Stimulated activated CD4-positive, alpha-beta T cell treated with anti-CD3 and anti-CD28 coated beads, Interleukin-1b, Interleukin-23, amount 100 ng/mL, for 48 hours (primary cell): ENCODE measurements at places on chromosomes 5 and 9.

GRCh38 chr9:104280178-104280560 is 186.1 kb downstream of the SMC2 start:
- no peak for DNase-seq

DNA sequence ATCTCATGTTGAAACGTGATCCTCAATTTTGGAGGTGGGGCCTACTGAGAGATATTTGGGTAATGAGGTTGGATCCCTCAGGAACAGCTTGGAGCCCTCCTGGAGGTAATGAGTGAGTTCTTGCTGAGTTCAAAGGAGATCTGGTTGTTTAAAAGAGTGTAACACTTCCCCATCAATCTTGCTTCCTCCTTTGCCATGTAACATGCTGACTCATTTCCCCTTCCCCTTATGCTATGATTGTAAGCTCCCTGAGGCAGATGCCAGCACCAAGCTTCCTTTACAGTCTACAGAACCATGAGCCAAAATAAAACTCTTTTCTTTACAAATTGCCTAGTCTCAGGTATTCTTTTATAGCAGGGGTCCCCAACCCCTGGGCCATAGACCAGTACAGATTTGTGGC is 352.3 kb downstream of the SLCO4C1 start:
- no peak for DNase-seq

DNA sequence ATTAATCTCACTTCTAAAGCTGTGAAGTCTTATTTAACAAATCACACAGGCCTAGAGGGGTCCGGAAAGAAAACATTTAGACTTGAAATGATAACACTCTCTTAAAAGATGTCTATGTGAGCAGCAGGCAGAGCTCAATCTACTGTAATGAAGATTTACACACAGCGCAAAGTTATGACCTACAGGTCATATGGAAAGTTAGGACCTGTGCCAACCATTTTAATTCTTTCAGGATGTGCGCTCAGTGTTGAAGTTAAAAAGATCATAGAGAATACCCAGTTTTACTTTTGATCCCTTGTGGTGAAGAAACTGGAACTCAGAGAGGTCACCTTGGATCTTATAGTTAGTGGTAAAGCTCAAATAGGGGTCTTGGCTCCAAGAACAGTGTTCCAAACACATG is 3.1 kb upstream of the CREBRF start:
- DNase-seq: no peak

- DNase-seq: no peak
Observed at GRCh38 chr5:11520241-11520930, 383.9 kb downstream of the CTNND2 start.

DNA sequence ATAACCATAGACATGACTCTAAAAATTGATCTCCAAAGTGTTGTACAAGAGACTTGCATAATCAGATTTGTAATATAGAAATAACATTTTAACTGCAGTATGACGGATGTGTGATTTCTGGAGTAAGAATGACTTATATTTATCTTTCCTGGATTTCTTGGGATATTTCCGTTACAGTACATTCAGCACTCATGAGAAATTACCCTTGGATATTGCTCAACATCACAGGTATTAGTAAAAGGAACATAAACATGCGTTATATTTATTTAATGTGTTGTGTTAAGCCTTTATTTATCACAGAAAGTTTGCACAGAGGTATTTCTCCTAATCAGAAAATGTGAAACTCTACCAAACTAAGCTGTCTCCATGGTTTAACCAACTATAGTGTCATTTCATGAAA is 1823.9 kb upstream of the C9orf72 start:
- DNase-seq: no peak

DNA sequence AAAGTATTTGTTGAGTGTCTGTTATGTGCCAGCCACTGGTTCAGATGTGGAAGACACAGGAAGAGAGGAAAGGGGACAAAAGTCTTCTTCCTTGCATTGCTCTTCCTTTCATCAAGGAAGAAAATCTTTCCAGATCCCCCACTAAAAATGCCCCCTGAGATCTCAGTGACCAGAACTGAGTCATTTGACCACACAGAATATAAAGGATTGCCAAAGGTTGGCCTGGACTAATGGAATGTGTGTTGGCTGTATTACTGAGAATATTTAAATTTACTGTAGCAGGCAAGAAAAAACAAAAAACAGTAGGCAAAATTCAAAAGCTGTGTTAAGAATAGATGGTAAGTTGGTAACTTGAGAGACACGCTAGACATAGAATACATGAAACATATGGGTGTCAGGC is 10.0 kb upstream of the SEPTIN8 start:
- DNase-seq: no peak

GRCh38 chr5:29587832-29588231 is 1605.7 kb upstream of the CDH6 start:
- DNase-seq: no peak

GRCh38 chr9:104766025-104766424 is 2.1 kb downstream of the NIPSNAP3B start:
- DNase-seq: no peak

- DNase-seq: no peak
Observed at GRCh38 chr5:67031692-67032091, 164.9 kb downstream of the CD180 start.

DNA sequence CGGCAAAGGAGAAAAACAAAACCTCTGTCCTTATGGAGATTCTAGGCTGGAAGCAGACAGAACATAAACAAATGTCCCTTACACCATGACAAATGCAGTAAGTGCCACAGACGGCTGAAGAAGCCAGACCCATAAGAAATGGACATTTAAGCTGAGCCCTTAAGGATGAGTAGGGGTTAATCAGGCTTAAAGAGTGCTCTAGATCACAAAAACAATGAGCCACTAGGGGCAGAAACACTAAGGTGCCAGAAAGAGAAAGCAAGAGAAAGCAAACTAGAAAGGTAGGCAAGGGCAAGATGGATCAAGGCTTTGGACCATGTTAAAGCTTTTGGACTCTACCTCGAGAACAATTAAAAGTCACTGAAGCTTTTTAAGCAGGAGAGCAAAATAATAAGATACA is 326.9 kb upstream of the WWC1 start:
- no peak for DNase-seq

DNA sequence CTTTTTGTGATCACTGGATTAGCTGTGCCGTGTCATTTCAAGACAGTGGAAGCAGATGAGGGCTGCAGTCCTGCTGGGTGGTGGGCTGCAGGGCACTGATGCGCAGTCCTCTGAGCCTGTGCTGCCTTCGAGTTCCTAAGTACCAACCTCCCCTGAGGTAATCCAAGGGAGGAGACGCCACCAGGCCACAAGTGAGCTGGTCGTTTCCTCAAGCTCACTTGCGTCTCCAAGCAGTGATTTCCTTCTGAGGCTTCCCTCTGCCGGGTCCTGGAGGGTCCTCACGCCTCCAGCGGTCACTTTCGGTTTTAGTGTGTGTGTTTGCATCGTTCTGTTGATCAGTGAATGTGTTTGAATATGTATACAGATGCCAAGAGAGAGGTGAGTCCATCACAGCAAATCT is 115.7 kb downstream of the TRIO start:
- DNase-seq: no peak

- peak; percentile 12 for DNase-seq
Observed at GRCh38 chr9:132404228-132404881, 2.3 kb downstream of the TTF1 start.

DNA sequence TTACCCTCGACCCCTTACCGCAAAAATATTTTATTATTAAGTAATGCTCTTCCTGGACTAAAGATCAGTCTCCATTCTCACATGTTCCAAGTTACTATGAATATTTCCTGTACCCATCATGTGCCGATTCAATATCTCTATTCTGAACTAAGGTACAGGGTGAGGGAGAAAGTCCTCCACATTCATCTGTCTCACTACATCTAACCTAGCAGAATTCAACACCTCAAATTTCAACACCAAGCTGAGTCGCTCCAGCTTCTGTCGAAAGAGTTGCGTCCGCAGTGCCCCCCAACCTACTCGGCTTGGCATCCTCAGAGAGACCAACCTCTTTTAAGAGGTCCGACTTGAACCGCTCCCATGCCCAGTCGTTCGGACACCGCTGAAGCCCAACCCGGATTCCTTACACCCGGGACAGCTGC is 1.0 kb downstream of the CERT1 start:
- DNase-seq: no peak

- DNase-seq: no peak
Observed at GRCh38 chr5:80082281-80082680, 47.1 kb downstream of the THBS4 start.

GRCh38 chr9:83035143-83035542 is 27.8 kb downstream of the RASEF start:
- DNase-seq: no peak

GRCh38 chr9:135555203-135555602 is 6.4 kb upstream of the PAEP start:
- no peak for DNase-seq

GRCh38 chr9:125238915-125239446 is 2.2 kb downstream of the HSPA5 start:
- DNase-seq: no peak

GRCh38 chr9:136316271-136316751 is 11.0 kb upstream of the GPSM1 start:
- no peak for DNase-seq

GRCh38 chr9:92650296-92650695 is 19.6 kb downstream of the IPPK start:
- no peak for DNase-seq

DNA sequence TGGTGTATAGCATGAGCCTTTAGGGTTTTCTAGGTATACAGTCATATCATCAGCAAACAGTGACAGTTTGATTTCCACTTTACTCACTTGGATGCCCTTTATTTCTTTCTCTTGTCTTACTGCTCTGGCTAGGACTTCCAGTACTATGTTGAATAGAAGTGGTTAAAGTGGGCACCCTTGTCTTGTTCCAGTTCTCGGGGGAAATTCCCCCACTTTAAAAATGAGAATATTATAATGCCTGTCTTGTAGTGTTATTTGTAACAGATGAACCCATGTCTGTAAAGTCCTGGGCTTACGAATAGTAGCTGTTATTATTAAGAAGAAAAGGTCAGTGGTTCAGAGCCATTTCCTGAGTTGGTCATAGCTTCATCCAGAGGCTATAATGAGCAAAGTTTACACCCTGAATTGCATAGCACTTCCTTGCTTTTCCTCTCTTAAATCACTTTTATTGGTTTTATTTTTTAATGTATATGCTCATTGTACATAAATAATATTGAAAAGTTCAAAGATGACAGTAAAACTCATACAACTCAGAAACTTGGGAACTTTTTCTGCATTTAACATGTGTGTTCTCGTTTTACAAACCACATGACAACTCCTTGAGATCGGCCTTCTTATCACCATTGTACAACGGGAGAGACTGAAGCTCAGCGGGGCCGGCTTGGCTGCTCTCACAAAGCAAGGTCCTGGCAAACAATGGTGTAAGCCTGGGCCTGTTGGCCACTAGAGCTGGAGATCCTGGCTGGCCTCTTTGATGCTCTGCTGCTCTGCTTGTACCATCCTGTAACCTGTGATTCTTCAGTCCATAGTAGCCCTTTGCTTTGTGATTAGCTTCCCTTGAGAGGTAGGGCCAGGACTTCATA is 85.2 kb downstream of the CYFIP2 start:
- DNase-seq: no peak

GRCh38 chr5:100505984-100506670 is 29.0 kb upstream of the FAM174A start:
- no peak for DNase-seq

DNA sequence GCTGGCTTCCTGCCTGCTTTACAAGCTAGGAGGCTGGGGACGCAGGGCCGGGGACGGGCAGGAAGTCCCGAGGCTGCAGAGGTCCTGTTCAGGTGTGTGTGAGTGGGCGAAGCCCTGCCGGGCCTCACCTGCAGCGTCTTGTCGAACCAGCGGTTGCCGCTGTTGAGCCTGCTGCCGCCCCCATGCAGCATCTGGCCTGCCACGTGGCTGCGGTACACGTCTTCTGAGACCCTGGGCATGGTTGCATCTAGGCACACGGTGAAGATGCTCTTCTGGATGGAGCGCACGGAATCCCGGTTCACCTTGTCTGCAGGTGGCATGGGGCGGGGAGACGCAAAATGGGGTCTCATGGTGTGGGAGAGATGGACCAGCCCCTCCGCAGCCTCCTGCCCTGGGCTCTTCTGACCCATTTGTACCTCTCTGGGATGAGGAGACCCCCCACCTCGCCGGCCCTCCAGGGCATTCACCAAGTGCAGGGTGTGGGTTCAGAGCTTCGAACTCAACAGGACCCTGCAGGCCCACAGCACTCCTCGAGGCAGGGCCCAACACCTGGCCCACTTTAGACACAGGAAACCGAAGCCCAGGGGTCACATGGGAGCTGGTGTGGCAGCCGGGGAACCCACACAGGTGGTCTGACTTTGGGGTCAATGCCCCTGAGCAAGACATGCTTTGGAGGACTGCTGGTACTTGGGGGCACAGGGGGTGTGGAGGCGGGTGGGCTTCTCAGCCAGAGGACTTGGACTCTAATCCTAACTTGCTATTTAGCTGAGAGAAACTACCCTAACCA is 10.0 kb downstream of the CRAT start:
- DNase-seq: no peak

- DNase-seq: no peak
Observed at GRCh38 chr9:76887951-76888350, 18.0 kb downstream of the PRUNE2 start.

DNA sequence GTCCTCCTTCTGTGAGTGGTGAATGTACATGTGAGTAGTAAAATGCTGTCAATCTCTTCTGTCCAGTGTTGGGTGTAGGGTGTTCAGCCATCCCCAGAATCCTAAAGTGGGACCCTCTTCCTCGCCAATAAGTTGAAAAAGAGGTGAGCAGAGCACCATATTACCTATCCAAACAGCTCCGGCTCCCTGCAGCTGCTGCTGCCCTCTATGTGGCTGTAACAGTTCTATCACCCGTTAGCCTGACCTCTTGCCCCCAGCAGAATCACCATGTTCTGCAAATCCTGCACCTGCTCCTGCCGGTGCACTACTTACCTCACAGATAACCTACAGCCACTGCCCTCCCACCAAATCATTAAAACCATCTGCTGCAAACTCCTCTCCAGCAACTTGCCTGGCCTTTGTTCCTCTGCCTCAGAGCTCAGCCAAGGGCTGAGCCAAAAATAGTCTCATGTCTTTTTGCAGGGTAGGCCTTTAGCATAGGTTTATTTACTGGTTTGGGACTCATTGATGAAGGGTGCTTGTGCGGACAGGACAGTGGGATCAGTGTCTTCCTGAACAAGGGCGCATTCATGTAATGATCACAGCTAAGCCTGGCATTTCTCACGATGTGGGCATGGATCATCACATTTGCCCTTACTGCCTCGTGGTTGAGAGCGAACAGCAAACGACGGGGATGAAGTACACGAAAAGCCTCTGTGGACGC is 49.6 kb upstream of the CCL21 start:
- no peak for DNase-seq
